MG63 (cell line): ENCODE measurements at places on chromosomes 7 and 10. TPM values are rescaled to one million over a fixed set of nuclear protein-coding genes. Genes with fewer than 3 reads are reported as not detected.
A peak's percentile ranks its signal among the peaks of the same experiment; 100 is the strongest.

The PLEKHS1 gene
- not detected in 2 replicates for total RNA-seq

- no peak for DNase-seq
These were observed 187.7 kb downstream of the PTPN20 start for GRCh38 chr10:47098964-47099363.

The OR2A14 gene
- not detected in 2 replicates for total RNA-seq

GRCh38 chr7:54419209-54419608, 123.0 kb upstream of the VSTM2A start:
- no peak for DNase-seq

DNA sequence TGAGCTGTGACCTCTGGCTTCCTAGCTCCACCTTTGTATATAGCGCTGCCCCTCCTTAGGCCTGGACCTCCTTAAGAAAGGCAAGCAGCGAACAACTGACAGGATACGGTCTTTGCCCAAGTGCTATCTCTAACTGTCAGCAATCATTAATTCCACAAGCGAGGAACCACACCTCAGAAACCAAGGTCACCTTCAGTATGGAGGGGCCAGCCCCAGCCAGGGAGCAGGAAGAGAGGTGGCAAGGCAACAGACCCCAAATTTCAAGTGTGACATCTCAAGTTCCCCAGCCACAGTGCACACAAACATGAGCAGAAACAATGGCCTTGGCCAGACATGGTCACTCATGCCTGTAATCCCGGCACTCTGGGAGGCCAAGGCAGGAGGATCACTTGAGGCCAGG, 4.8 kb upstream of the AOC1 start:
- no peak for DNase-seq

DNA sequence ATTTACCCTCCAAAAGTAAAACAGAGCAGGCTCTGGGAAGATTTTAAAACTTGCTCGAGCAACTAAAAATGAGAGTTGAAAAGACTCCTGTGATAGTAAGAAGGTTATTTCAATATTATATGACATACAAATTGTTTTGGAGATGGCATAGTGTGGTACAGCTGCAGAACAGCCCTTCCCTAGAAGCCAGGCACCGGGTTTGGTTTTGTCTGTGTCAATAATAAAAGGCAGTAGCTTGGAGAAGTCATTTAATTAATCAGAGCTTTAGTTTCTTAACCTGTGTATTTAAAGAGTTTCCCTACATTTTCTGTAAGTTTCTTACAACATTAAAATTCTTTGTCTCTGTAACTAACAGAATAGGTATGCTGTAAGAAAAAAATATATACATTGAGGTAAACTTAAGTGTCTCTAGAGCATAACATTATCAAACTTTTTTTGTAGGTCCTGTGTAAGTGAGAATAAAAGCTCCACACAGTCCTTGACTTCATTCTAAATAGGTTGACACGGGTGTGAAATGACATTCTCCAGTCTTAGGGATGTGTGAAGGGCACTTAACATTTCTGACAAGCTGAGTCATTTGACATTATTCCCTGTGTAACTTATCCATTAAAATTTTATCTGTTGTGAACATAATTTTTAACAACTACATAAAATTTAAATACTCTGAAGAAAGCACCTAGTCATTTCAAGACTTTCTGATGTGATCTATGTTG, 425.0 kb upstream of the ETV1 start:
- DNase-seq: no peak

DNA sequence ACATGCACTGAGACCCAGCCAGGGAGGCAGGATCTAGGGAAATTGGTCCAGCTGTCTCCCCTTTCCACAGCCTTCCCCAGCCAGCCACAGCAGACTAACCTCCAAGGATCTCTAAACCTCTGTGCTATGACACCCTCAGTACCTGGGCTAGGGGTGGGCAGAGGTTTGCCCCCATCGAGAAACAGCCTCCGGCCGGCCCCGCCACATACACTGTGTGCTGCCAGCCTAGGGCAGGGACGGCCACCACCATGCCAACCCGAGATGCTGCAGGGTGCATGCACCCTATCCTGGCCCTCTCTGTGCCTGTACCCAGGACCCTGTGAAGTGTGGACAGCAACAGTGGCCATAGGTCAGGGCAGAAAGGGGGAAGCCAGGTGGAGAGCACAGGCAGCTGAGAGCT, 58.1 kb downstream of the PARP12 start:
- no peak for DNase-seq

The ANKRD1 gene
- 0.59 TPM in 1 of 2 replicates, not detected in the other for total RNA-seq

GRCh38 chr7:131039355-131039762, 288.3 kb upstream of the MKLN1 start:
- DNase-seq: no peak

DNA sequence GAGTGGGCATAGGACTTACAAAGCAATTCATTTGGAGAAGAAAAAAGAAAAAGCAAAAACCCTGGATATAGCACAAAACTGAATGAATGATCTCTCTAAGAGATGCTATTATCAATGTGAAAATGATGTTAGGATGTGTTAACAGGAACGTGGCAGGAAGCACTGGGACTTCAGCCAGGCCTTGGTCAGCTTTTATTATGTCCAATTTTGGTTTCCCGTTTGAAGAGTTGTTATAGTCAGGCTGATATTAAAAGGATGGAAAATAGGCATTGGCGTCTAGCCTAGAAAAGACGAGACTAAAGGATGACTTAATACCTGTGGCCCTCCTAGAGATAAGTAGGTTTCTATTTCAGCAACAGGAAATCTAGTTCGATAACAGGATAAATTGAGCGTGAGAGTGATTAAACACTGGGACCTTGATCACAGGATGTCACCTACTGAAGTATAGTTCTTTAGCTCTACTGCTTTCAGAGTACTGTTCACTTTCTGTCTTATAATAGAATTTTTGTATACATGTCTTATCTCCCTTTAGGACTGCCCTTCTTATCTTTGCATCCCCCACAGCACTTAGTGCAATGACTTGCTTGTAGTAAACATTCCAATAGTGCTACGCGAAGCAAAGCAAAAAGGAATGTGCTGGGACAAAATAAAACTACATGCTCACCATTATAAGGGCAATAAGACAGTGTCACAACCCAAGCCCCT, 99.8 kb upstream of the AGBL3 start:
- DNase-seq: peak; percentile 49
